CD4-positive, alpha-beta memory T cell (primary cell): ENCODE measurements at places on chromosomes 11 and 22.
A peak's percentile ranks its signal among the peaks of the same experiment; 100 is the strongest.

- no peak for DNase-seq
These were observed 28.8 kb downstream of the TSPAN4 start for GRCh38 chr11:871472-871871.

DNA sequence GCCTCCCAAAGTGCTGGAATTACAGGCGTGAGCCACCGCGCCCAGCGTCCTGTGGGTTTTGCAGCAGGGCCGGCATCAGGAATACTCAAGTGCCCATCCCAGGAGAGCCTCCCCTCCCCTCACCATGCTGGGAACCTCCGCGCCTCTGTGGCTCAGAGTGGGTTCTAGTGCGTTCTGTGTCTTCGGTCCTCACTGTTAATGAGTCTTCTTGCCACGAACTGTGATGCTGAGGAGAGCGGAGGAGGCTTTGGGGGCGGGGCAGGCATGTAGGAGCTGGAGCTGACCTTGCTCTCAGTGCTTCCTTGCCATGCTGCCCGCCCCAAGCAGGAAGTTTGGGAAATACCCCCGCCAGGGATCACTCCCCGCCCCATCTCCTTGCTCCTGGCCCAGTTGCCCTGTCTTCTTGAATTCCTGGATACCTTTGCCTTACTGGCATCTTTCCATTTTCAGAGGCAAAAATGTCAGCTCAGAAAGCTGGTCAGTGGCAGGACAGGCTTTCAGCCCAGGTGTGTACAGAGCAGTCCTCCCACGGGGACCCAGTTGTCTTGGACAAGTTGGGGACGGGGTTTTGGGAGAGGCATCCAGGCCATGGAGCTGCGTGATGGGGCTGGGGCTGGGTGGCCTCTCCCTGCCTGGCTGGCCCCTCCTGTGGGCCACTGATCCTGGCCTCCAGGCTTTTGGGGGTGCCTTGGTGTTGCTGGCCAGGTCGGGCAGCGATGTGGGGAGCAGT lies 5.1 kb downstream of the GRAMD4 start:
- no peak for DNase-seq

DNA sequence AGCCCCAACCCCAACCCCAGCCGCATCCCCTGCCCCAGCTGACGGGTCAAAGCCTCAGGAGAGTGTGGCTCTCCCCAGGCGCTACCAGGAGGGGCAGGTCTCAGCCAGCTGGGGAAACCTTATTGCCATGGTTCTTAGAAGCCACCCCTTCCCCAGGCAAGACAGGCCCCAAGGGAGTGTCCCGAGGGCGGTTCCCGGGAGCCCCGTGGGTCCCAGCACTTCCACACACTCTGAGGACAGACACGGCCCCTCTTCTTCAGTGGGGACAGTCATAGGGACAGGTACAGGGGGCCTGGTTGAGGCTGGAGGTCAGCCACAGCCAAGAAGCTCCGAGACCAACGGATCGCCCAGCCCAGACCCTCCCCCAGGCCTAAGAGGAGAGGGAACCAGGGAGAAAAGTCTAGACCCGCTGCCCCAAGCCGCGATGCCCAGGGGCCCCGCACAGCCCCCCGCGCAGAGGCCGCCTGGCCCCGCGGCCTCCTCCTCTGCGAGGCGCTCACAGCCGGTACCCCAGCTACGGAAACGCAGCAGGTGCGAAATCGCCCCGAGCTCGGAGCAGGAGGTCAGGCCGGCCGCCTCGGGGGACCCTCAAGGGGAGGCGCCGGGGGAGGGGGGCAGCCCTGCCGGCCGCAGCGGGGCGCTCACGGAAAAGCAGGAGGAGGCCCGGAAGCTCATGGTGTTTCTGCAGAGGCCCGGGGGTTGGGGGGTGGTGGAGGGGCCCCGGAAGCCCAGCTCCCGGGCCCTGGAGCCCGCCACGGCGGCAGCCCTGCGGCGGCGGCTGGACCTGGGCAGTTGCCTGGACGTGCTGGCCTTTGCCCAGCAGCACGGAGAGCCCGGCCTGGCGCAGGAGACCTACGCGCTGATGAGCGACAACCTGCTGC lies 2.6 kb downstream of the KLHDC7B start:
- DNase-seq = peak; percentile 71

DNA sequence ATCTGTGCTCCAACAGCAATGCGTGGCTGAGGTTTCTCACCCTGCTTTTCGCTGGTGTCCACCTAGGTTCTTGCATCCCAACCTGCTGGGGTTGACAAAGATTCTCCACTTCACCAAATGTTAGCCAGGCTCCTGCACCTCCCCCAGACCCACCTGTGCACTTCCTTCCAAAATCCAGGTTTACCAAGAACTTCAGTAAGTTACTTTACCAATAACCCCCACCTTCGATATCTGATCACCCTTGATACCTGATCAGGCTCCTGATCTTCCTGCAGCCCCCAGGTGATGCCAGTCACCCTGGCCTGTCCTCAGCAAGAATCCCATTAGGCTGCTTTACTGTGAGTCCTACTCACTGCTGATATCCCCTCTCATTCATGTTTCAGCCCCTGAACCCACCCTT lies 1203.4 kb downstream of the TBC1D22A start:
- no peak for DNase-seq

GRCh38 chr11:119699227-119699626 lies 29.8 kb downstream of the NECTIN1 start:
- no peak for DNase-seq

DNA sequence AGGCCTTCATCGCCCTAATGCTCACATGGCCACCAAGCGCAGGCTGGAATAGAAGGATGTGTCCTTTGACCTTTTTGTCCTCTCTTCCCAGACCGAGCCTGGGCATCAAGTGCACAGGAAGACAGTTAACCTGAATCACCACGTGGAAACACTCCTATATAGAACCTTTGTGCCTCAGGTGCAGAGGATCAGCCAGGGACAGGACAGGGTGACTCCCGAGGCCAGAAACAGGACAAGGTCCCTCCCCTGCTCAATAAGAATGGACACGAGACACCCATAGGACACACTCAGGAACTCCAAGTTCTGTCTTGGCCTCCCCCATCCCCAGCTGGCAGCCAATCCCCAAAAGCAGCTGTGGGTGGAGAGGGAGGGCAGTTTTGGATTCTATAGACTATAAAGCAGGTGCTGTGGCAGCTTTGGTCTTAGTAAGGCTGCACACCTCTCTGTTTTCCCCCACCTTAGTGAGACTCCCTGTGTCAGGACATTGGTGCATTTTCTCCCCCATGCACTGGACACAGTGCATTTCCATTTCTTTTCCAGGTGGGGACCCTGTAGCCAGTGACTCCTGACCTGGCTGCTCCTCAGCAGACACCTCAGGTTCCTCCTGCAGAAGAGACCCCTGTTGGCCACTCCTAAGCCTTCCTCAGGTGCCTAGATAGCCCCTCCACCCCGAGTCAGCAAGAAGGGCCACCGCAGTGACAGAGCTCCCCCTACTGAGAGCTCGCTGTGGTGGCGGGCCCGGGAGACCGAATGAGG lies 43.6 kb upstream of the POU2AF1 start:
- DNase-seq = peak; percentile 13

DNA sequence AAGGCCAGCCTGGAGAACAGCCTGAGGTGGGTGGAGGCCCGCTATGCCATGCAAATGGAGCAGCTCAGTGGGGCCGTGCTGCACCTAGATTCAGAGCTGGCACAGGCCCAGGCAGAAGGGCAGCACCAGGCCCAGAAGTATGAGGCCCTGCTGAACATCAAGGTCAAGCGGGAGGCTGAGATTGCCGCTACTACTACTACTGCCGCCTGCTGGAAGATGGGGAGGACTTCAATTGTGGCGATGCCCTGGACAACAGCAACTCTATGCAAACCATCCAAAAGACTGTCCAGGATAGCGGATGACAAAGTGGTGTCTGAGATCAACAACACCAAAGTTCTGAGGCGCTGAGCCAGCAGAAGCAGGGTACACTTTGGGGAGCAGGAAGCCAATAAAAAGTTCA lies 3.1 kb upstream of the TMEM218 start:
- DNase-seq = no peak

DNA sequence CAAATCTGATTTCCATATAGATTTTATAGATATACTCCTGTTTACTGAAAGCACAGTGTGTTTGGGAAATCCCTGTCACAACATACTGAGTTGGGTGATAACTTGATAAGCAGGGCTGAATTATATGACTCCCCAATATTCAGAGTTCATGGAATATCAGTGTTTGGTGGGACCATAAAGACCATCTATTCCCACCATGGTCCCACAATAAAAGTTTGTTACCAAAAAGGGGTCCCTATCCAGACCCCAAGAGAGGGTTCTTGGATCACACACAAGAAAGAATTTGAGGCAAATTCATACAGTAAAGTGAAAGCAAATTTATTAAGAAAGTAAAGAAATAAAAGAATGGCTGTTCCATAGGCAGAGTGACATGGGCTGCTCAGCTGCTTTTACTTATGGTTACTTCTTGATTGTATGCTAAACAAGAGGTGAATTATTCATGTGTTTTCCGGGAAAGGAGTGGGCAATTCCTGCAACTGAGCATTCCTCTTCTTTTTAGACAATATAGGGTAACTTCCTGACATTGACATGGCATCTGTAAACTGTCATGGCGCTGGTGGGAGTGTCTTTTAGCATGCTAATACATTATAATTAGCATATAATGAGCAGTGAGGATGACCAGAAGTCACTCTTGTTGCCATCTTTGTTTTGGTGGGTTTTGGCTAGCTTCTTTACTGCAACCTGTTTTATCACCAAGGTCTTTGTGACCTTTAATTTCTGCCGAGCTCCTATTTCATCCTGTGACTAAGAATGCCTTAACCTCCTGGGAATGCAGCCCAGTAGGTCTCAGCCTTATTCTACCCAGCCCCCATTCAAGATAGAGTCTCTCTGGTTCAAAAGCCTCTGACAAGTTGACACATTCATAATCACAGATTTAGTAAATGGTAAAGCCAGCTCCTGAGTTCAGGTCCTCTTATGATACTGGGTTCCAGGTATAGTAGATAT lies 240.6 kb upstream of the PDGFD start:
- DNase-seq = no peak
